ENCODE measurements at places on chromosomes 13 and 19.
A peak's percentile ranks its signal among the peaks of the same experiment; 100 is the strongest.

GRCh38 chr19:6564393-6564792 lies 26.6 kb downstream of the CD70 start:
- no peak for DNase-seq

DNA sequence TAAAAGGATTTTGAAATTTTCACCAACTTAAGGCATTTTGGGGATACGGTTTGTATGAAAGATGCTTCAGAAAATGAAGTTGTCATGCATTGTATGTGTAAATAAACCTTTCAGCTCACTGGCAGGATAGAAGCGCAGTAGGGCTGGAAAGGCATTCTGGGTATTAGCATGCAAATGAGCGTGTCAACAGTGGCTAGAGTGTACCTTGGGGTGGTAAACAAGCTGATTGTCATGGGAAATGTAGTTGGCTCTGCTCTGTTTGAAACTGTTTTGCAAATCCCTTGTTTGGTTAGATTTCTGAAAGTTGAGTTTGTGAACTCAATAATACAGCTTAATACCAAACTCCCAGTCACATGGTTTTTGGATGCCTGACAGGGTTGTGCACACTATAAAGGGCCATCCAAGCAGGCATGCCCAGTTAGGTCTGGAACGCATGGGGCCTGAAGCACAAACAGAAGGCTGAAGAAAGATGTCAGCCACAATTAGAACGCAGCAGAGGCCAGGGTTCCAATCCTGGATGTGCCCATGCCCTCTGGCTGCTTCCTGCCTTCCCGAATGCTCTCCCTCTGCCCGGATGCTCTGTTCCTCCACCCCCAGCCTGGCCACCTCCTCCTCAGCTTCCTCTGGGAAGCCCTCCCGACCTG lies 14.6 kb downstream of the GSX1 start:
- no peak for DNase-seq

GRCh38 chr19:44879309-44880065 lies 11.6 kb upstream of the TOMM40 start:
- no peak for DNase-seq

DNA sequence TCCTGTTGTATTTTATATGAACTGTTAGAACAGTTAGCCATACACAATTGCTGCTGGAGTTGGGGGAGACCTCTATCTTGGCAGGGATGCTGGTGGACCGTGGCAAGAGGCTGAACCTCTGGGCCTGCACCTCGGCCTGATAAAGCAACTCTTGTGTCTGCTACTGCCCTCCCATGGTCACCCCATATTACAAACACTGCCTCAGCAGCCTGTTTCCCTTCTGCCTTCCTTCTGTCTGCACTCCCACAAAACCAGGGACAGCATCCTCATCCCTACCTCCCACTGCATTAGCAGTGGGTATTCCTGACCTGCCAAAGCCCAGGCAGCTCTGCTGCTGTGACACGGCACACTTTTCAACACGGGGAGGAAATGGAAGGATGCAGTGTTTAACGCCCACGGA lies 456.4 kb downstream of the FGF14 start:
- no peak for DNase-seq

DNA sequence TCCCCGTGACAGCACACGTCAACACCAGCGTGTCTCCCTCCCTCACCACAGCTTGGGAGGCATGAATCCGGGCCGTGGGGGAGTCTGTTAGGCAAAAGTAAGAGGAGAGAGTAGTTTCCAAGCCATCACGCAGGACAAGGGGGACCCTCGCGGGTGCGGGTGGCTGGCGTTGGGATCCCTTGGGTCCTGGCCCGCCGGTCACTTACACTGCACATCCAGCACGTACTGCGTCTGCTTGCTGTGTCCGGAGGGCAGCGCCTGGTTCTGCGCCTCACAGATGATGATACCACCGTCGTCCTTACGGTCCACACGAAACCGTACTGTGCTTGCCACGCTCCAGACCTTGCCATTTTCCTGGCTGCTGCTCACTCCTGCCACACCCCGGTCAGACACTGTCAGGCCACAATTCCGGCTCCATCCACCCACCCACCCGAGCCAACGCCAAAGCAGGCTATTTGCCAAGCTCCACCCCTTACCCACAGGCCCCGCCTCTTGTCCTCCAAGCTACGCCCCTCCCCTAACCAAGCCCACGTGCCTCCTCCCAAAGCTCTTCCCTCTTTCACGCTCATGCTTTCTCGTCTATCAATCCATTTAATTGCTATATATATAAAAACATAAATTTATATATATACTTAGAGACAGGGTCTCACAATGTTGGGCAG lies 6.6 kb upstream of the ZNF428 start:
- peak; percentile 15 for DNase-seq

- no peak for DNase-seq
These were observed 823 bp downstream of the TTYH1 start for GRCh38 chr19:54415901-54416673.

GRCh38 chr13:113635709-113636108 lies 22.3 kb downstream of the ATP4B start:
- no peak for DNase-seq

- DNase-seq: no peak
These were observed 48.1 kb upstream of the RAP2A start for GRCh38 chr13:97385854-97386253.

DNA sequence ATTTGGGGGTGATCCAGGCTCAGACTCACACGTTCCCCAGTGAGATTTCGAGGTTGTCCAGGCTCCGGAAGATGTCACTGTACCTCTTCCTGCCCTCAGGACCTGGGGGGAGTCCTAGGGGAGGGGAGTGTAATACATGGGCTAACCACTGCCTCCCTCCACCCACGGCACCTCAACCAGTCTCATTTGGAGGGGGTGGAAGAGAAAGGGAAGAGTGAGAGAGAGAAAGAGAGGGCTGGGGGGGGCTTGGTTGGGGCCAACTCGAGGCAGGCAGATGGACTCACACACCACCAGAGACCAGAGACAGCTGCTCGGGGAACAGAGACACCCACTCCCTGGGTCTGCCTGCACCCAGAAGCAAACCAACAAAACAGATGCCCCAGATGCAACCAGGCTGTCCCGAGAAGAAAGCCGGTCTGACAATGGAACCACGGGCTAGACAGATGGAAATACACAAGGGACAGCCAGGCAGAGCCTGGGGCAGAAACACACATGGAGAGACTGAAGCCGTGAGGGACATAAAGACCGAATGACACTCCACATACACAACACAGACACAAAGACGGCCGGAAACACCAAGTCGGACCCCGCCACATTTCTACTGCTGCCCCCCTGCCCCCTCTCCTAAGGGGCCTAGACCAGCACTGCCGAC lies 825 bp downstream of the GMIP start:
- DNase-seq: peak; percentile 54

GRCh38 chr13:111941845-111942447 lies 125.0 kb upstream of the SOX1 start:
- no peak for DNase-seq

GRCh38 chr19:1290703-1291651 lies 5.3 kb downstream of the EFNA2 start:
- DNase-seq: no peak

DNA sequence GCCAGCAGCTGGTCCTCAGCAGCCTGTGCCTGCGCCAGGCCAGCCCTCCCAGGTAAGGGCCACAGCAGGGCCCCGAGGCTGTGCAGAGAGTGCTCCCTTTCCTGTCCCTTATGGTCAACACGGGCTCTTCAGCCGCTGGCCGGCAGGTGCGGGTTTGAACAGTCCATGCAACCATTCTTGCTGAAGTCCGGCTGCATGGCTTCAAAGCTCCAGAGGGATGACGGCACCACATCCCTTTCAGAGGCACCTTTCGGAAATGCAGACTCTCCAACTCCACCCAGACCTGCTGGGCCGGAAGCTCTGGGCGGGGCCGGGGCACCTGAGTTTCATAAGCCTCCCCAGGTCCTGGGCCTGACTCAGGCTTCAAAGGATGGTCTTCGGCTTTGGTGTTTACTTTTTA lies 81.3 kb downstream of the SPACA7 start:
- DNase-seq: no peak

DNA sequence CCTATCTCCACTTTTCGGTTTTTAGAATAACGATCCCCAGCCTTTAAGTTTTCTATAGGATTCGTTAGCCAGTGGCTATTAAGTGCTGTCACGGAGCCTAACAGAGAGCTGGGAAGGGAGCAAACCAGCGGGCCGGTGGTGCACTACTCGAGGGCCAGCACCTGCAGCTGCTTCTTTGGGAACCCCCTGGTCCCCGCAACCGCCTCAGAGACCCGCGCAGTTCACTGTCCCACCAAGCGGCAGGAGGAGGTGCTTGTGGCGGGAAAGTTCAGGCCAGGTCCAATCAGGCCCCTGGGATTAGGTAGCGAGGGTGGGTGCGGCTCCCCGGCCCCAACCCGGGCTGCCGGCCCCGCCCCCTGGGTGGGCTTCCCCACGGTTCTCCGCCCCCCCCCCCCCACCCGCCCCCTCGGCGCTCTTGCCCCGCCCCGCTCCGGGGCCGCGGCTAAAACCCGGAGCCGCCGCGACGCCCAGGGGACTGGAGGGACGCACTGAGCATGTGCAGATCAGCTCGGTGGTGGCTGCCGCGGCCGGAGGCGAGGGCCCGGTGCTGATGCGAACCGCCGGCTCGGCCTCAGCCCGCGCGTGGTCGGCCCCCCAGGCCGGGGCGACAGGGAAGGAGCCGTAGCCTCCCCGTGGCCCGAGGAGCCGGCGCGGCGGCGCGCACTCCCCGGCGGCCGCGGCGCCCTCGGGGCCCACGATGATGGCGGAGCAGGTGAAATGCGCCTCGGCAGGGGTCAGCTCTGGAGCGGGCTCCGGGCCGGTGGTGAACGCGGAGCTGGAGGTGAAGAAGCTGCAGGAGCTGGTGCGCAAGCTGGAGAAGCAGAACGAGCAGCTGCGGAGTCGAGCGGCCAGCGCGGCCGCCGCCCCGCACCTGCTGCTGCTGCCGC lies at the start of gene SLAIN1:
Gene SLAIN1, plus strand, starts transcription at position 471 of the 887 bp plus-strand sequence. Its CDS starts 227 bp downstream, at position 698.
- DNase-seq: peak; percentile 83

DNA sequence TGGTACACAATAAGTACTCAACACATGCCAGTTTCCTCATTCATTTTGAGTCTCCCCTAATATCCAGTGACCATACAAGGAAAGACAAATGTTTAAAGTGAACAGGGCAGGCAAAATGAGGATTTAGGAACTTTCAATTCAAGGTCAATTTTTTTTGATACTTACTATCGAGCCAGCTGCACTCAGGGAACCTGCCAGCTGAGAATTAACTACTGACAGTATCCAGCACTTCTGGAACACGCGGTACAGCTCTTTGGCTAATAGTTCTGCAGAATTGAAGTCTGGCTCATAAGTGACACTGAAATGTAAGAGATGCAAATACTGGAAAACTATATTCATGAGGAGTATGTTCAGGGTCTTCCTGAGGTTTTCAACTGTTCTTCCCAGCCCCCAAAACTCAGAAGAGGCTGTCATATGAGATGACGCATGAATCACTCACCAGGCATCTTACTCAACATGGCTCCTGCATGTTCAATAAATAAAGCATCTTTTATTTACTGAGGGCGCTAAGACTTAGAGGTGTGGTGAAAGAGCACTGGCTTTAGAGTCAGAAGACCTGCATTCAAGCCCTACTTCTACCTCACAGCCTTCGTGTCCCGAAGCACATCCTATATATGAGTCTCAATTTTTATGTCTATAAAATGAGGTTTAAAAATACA lies 25.6 kb downstream of the RUBCNL start:
- no peak for DNase-seq

DNA sequence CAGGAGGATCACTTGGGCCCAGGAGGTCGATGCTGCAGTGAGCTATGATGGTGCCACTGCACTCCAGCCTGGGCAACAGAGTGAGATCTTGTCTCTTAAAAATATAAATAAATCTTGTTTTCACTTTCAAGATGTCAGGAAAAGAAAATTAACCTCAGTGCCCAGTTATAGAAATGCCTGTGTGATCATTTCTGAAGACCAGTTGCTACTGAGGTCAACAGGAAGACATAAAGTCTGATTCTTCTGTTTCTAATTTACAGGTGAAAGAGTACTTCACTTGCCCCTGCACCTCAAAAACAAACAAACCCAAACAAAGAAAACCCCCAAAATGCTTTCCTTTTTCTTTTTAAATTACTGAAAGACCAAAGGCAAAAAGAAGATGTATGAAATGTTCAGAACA lies 174.3 kb upstream of the NBEA start:
- DNase-seq: no peak

GRCh38 chr13:97567510-97568243 lies 133.7 kb downstream of the RAP2A start:
- no peak for DNase-seq

- DNase-seq: no peak
These were observed 891.5 kb downstream of the EFNB2 start for GRCh38 chr13:105643966-105644365.

- DNase-seq: peak; percentile 73
These were observed 11.7 kb downstream of the PRR36 start for GRCh38 chr19:7862413-7862951.

- no peak for DNase-seq
These were observed 46.2 kb downstream of the CEBPG start for GRCh38 chr19:33419788-33420130.

- no peak for DNase-seq
These were observed 5.6 kb downstream of the ATP8A2 start for GRCh38 chr13:25377244-25377962.

DNA sequence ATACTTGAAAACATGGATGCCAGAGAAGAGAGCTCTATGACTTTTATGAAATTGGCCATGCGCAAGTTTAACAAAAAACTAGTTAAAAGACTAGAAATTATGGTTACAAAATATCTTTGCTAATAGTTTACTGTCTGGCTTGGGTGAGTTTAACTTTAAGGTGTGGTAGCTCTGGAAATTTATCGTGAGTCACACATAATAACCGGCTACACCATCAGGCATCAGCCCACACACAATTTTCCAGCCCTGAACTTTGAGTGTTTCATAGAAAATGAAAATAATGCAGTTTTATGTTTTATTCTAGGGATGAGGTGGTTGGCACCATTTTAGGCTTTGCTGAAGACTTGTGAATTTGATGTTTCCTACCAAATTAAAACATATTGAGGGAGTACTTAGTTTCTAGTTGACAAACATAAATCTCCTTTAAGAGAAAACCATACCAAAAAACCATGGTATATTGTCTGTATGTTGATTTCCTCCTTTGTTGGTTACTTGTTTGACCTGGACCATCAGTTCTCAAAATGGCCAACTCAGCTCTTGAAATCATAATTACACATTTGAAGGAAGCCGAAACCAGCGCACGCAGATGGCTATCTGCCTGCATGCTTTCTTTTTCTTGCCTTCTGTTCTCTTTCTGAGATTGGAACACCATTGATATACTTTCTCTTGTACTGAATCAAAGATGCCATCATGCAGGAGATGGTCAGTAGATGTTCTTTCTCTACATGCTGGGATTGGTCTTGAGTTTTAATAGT lies 125.1 kb downstream of the AKAP11 start:
- peak; percentile 59 for DNase-seq

DNA sequence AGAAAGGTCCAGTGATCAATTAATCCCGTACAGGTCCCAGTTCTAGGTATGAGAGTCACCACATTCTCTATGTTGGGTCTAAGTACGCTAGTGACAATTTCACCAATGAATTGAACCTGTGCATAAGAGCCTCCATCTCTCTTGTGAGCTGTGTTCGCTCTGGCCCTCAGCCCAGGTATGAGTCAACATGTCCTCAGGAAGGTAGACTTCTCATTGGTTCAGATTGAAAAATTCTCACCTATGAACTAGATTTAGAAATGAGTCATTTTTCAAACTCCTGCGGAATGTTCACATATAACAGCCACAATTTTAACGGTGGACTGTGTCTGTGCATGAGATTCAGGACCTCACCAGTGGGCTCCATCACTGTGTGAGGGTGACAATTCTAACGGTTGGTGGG lies 12.7 kb upstream of the ZNF43 start:
- no peak for DNase-seq

- no peak for DNase-seq
These were observed 81.7 kb upstream of the ARHGEF7 start for GRCh38 chr13:111033172-111034130.

Measured in activated CD4-positive, alpha-beta T cell treated with anti-CD3 and anti-CD28 coated beads, Interleukin-2, amount 50 U/mL, for 16 hours (primary cell).